K562 (cell line): ENCODE measurements at places on chromosomes 5 and 9. TPM values are rescaled to one million over a fixed set of nuclear protein-coding genes. Genes with fewer than 3 reads are reported as not detected.

DNA sequence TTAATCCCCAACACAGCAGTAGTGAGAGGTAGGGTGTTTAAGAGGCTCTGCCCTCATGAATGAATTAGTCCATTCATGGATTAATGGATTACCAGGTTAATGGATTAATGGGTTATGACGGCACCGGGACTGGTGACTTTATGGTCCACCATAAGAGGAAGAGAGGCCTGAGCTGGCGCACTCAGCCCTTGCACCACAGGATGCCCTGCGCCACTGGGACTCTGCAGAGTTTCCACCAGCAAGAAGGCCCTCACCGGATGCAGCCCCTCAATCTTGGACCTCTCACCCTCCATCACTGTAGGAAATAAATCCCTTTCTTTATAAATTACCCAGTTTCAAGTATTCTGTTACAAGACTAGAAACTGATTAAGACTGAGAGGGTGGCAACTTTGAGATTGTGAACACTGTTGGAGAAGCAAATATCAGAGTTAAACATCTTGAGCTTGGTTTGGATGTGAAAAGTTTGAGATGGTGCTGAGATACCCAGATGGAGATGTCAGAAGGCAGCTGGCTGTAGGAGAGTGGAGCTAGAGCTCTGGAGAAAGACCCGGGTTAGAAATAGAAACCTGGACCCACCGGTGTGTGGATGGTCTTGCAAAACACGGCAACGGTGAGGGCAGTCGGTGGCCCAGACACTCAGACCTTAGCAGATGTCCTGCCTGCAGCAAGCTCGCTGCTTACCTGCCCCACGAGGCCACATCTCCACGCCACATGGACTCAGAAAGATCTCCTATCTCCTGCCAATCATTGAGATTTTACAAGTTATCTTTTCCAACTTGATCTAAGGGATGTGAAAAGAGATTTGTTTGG is 98.8 kb downstream of the HSD17B3 start:
- DNase-seq = no peak

Gene APBA1
- 0.02 TPM in 1 of 2 replicates, not detected in the other for total RNA-seq

Gene DOK3
- 15.7 and 21.1 TPM in 2 replicates for total RNA-seq

Gene IRGM
- total RNA-seq = not detected in 2 replicates

Gene SAXO1
- not detected in 2 replicates for total RNA-seq

Gene FGF10
- total RNA-seq = not detected in 2 replicates

DNA sequence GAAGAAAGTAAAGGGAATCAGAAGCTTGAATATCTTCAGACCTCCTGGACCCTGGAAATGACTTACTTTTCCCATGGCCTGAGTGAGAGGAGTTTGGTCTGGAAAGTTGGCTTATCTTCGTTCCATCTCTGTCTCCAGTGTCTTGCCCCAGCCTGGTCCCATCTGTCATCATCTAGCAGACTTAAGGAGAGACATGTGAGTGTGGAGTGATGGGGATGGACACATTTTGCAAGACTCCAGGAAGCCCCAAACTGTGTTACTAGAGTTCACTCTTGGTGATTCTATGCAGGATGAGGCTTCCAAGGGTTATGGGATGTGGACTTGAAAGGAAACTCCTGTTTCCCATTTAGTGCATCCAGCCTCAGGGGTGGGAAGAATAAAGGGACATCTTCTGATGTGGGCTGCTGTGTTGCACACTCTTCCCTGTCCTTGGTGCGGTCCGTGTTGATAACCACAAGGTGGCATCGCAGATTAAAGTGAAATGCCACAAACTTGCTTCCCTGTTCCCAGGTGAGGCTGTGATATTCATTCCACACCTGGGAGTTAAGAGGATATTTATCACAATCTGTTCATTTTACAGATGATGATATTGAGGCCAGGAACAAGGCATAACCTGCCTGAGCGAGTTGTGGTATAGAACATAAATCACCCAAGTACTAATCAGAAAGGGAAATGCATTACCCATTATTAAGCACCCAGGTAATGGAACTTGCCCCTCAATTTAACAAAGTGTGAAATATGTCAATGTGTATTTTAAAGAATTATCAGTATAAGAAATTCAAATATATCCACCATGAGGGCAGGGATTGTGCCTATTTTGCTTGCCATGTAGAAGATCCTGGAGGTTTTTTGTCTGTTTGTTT is 269.9 kb upstream of the PAPPA start:
- DNase-seq = no peak

DNA sequence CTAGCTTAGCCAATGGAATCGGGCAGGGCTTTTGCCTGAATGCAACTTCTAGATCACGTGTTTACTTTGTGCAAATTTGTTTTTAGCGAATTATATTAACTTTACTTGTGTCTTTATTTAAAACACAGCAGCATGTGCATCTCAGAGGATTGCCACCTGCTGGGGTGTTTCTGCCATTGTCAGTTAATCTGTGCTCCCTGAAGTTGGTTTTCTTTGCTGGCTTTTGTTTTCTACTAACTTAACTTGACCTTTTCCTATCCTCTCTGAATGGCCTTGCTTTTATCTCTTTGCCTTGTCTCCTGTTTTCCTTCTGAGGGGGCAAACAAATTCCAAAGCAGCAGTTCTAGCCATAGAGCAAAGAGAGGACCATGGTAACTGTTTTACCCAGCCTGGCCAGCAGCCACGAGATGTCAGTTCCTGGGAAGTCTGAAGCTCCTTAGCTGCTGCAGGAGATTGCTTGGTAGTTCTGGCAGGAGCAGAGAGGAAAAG is 67.6 kb downstream of the ARHGEF28 start:
- no peak for DNase-seq

DNA sequence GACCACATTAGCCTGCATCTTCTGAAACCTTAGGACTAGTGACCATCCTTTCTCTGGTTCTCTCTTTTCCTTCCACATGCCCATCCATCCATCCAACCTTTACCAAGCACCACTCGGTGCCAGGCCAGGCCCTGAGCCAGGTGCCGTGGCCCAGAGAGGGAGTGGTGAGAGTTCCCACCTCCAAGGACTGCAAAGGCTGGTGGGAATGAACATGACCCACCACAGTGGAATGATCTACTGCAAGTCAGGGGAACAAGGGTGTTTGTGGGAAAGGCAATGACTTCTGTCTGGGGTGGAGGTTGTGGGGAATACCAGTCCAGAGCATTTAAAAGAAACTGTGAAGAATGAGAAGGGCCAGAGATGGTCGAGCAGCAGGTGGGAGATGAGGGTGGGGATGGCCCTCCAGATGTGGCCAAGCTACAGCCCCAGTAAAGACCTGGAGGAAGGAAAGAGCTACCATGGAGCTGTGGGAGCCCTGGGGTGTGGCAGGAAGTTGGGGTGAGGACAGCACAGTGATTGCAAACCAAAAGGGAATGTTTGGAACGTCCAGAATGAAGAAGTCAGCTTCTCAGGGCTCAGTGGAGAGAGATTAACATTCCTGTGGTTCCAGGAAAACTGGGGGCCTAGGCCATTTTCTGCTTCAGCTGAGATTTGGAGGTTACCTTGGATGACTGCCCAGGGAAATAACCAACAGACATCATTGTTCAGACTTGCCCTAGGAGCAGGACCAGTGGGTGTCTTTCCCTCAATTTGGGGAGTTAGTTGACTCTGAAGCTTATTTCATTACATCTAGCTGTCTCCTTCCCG is 30.7 kb upstream of the CORO2A start:
- DNase-seq = no peak

Gene ARID3C
- total RNA-seq = not detected in 2 replicates

DNA sequence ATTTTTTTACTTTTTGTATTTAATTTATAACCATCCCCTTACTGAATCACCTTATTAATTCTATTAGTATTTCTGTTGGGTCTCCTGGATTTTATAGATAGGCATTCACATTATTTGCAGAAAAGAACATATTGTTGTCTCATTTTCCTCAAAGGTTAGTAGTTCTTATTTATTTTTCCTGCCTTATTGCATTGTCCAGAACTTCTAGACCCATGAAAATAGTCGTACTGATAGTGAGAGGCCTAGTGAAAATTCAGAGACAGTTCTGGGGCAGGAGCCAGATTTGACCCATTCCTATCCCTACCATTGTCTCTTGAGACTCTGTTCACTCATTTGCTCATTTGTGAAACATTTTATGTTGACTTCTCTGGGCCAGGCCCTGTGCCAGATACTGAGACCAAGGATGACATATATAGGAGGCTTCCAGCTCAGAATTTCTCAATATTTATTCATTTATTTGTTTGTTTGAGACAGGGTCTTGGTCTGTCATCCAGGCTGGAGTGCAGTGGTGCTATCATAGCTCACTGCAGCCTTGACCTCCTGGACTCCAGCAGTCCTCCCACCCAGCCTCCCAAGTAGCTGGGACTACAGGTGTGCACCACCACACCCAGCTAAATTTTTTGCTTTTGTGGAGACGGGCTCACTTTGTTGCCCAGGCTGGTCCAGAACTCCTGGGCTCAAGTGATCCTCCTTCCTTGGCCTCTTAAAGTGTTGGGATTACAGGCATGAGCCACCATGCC is 34.7 kb downstream of the COL27A1 start:
- DNase-seq = no peak

GRCh38 chr5:143870871-143871632 is 59.1 kb downstream of the HMHB1 start:
- no peak for DNase-seq
